NCI-H226 (cell line): ENCODE measurements at places on chromosomes 3 and 15.
A peak's percentile ranks its signal among the peaks of the same experiment; 100 is the strongest.

GRCh38 chr3:194941956-194942511 lies 256.4 kb downstream of the FAM43A start:
- DNase-seq = no peak

- DNase-seq = no peak
Observed at GRCh38 chr3:40911928-40912327, 287.4 kb upstream of the CTNNB1 start.

DNA sequence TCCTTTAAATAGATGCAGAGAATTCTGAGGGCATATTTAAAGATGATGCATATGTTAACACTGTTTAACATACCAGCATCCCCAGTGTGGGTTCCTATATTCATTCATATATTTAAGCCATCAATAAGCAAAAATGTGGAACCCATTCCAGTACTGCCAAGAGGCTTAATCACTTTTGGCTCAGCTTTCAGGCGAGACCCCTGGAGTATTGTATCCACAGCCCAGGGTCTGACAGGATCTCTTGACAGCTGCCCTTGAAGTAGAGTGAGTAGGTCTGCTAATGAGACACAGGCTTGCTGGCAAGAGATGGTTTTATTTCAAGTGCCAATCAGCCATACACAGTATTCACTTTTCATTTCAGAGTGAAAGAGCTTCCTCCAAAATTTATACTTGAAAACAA lies 367.3 kb downstream of the OCA2 start:
- no peak for DNase-seq

GRCh38 chr3:43766672-43767465 lies 76.1 kb downstream of the ABHD5 start:
- DNase-seq = peak; percentile 52

GRCh38 chr15:27873828-27874227 lies 225.3 kb downstream of the OCA2 start:
- DNase-seq = no peak

DNA sequence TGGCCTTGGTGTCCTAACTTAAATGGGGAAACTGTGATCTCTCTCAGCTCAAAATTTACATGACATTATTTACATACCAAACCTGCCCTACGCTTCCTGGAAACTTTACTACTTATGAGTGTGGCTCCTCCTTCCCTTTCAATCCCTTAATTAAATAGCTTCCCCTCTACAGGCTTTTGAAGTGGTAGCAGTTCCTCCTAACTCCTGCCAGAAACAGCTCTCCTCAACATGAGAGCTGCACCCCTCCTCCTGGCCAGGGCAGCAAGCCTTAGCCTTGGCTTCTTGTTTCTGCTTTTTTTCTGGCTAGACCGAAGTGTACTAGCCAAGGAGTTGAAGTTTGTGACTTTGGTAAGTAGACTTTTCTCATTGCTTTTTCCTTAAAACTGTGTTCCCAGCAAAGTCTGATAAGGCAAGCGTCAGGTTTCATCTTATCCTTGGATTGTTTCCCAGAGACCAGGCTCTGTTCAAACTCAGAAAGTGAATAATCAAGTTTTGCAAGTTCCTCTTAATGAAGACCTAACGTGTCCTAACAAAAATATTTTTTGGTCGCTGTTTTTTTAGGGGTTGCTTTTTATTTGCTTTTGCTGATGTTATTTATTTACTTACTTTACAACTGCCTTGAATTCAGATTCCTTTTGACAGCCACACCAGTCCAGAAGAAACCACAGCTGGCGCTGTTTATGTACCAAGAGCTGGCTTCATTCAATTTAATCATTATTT lies at the start of gene ACP3:
TSS of gene ACP3 (plus strand) at position 179 of the 720 bp plus-strand sequence. CDS start at position 229, 50 bp downstream.
- peak; percentile 44 for DNase-seq

DNA sequence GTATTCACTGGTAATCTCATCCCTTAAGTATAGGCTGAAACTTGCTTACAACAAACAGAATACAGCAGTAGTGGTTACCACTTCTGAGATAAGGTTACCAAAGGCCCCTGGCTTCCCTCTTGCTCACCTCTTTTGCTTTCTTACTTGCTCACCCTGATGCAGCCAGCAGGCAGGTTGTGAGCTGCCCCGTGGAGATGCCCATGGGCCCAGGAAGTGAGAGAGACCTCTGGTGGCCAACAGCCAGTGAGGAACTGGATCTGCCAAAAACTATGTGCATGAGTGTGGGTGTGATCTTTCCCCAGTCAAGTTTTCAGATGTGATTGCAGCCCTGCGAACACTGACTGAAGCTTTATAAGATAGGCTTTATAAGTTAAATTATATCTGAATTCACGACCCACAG lies 48.7 kb downstream of the NMNAT3 start:
- DNase-seq = peak; percentile 14

DNA sequence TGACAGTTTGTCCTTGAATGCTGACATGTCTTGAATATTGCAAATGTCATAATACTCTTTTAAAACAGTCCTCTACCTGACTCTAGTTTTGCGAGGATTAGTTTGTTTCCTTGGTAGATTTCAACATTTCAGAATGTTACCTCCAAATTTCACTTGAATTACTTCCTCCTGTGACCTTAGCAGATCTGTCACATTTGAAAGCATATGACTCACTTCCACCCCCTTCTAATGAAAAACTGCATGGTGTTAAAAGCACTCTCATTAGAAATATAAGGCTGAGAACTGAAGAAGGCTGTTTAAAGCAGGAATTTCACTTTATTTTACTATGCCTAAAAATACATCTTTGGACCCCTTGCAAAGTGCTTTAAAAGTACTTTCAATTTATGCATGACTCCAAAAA lies 598.7 kb upstream of the TGFBR2 start:
- no peak for DNase-seq

DNA sequence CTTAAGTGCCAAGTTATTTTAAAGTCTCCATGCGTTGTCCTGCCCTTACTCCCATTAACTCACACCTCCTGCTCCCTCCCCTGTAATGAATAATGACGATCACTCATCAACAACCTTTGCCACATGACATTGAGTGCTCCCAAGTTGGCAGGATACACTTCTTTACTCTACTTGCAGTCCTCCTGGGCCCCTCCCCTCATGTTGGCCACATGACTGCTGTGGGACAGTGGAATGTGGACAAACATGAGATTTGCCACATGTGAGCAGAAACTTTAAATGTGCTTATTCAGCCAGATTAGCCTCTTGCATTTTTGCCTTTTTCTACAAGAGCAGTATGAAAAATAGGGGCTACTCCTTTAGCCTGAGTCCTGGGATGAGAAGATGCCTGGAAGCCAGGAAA lies 167.9 kb downstream of the DCLK3 start:
- no peak for DNase-seq

GRCh38 chr15:50189633-50190032 lies 7.6 kb downstream of the SLC27A2 start:
- DNase-seq = no peak

GRCh38 chr3:119395923-119396358 lies 67.5 kb downstream of the TMEM39A start:
- no peak for DNase-seq

GRCh38 chr3:165854696-165855095 lies 17.5 kb upstream of the BCHE start:
- peak; percentile 29 for DNase-seq

GRCh38 chr3:72547183-72547582 lies 301.1 kb downstream of the SHQ1 start:
- no peak for DNase-seq

DNA sequence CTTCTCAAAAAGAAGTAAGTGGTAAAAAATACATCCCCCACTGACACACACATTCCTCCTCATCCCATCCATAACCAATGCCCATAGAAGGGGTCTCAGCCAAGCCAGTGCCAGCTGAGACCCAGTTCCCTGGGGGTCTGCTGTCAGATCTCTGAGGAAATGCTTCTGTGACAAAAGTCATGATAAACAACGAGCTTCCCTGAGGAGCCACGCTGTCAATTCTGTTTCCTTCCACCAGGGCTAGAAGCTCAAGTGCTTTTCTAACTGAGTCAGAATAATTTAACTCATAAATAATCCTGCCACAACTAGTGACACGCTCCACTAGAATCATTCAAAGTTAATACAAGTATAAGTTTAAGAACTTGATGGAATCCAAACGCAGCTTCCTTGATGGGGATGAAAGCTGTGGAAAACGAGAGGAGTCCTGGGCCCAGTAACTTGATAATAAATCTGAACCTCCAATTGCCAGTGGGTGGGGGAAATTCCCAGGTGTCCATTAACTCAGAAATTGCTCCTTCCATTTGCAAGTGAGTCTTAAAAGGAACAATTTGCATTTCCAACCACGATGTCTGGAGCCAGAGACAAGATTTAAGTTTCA lies 348.7 kb upstream of the LMCD1 start:
- no peak for DNase-seq

DNA sequence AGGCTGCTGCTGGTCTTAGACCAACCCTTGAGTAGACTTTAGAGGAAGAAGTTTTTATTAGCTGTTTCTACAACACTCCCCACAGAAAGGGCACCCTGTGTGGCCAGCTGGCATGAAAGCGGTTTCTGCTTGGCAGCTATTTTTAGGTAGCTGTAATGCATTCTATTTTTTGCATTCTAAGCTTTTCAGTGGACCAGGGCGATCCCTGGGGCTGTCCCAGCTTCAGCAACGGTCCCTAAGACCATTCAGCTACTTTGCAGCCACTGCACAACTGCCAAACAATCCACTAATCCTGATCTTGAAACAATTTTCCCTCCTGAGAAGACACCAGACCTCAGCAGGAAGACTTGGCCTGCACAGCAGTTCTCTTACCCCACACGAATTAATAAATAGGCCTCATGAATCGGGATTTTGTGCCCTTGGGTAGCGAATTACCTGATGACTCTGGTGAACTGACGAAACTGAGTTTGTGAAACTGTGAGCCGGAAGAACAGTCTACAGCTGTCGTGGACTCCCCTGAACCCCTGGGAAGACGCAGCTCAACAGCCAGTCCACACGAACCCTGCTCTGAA lies 14.6 kb upstream of the TFRC start:
- no peak for DNase-seq

DNA sequence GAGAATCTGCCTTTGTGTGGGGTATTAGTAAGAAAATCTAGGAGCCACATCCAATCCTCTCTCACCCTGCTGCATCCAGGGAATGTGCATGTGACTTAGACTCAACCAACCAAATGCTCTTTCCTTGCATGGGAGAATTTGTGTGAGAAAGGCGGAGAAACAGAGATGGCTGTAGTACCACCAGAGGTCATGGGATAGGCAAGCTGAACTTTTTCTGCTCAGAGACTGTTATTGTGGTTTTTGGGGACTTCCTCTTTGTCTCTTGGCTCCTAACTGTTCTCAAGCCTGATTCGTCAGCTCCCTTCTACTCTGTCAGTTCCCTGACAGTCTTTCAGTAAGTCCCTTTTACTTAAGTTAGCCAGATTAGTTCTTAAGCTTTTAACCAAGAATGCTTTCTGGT lies 2.6 kb upstream of the ZSCAN2 start:
- DNase-seq = peak; percentile 41

- peak; percentile 78 for DNase-seq
Observed at GRCh38 chr3:99674086-99674789, 35.8 kb downstream of the COL8A1 start.

DNA sequence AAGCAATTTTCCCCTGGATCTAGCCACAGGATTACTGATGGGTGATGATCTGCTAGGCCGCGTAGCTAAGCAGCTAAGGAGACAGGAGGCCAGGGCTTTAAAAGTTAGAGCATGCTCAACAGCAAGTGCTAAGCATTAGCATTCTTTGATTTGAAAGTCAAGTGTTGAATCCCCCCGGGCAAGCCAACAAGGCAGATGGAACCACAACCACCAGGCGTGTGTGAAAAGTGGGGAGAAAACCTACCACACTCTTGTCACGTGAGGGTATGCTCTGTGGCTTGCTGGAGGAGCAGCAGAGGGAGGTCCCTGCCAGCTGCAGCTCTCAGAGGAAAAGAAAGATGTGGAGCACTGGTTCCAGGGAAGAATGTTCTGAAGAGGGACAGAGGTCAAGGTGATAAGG lies 20.9 kb downstream of the SLC51A start:
- DNase-seq = no peak
